NCI-H1417 treated with DMSO at 0.1 percent for 48 hours (cell line): ENCODE measurements at places on chromosomes 7 and 10.

DNA sequence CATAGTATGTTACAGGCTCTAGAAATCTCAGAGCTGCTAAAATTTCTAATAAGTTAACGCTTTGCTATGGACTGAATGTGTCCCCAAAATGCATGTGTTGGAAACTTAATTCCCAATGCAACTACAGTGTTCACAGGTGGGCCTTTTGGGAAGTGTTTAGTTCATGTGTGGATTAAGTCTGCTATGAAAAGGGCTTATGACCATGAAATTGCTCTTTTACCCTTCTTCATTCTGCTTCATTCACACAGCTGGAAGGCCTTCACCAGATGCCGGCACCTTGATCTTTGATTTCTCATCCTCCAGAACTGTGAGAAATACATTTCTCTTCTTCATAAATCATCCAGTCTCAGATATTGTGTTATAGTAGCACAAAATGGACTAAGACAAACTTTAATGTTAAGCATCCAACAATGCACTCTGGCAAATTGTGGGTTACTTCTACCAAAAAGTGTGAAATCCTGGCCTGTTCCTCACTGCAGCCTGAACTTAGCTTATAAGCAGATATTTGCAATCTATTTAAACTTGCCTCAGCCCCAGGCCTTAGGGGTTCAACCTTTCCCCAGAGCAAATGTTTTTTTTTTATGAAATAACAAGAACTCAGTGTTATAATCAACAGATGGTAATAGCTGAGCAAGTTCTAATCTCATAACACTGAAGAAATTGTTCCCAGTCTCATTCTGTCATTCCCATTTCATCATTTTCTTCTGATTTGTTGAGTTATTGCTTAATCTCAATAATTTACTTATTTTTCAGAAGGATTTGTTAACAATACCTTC lies 523.6 kb downstream of the KIF20B start:
- no peak for DNase-seq

DNA sequence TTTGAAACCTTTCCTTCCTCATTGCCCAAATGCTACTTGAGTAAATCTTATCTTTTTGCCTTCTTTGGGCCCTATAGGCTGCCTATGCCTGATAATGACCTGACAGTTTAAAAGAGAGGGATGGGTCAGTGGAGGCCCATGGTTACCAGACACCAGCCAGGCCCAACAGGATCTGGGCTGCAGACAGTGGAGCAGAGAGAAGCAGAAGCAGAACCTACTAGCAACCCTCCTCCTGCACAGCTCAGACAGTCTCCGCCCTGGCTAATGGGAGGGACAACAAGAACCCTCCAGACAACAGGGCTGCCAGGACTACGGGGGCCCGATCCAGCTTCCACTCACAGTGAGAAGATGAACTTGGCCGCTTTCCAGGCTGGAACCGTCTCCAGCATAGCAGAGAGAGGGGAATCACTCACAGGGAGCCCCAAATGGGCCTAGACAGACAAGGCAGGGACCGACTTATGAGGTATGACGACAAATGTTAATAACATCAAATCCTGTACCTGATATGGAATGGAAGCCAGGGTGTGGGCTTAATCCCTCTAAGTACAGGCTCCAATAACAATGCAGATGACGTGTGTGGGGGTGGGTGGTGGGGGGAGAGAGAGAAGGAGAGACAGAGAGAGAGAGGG lies 31.7 kb upstream of the DGKI start:
- DNase-seq: no peak

GRCh38 chr7:152624228-152624627 lies 51.7 kb downstream of the XRCC2 start:
- peak; percentile 85 for DNase-seq

GRCh38 chr7:70317356-70317755 lies 719.1 kb downstream of the AUTS2 start:
- no peak for DNase-seq

DNA sequence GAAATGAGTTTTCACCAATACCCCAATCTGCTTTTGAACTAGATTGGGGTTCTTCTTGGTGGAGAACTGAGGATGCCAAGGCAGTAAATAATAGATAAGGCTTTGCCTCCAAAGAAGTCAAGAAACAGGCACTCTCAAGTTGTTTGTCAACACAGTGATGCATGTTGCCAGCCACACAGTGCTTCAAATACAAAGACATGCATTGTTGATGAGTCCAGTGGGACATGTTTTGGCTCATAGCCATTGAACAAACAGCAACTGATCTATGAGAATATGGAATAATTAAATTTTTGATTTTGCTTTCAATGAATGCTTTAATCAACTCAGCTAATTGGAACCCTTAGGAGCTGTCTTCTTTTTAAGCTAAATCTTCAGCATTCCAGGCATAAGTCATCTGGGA lies 346.4 kb downstream of the THSD7A start:
- DNase-seq: no peak

GRCh38 chr10:2731940-2732339 lies 335.4 kb upstream of the PFKP start:
- DNase-seq: no peak

DNA sequence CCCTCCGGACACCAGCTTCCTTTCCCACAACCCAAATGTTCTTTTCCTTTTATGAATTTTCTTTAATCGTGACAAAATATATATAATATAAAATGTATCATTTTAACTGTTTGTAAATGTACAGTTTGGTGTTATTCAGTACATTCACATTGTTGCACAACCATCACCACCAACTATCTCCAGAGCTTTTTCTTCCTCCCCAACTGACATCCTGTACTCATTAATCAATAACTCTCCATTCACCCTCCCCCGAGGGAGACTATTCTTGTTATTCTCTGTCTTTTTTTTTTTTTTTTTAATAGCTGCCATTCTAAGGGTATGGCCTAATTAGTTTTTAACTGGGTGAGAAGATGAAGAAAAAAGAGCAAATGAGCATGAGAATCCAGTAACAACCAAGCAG lies 30.6 kb upstream of the ITGB1 start:
- DNase-seq: no peak

DNA sequence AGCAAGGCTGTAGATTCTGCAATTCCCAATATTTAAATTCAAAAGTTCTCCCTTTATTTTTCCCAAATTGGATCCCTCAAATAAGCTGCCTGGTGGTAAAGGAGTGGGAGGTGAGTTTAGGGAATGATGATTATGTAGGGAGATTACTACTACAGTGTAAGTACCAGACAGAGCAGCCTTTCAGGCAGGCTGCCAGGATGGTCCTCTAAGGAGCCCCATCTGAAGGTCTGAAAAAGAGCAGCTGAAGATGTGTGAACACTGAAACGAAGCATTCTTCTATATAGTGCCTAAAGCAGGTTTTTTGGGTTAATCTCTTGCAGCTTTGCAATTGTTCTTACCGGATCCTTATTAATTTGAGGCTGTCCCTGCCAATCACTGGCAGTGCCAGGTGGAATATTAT lies 84.7 kb downstream of the CREB5 start:
- DNase-seq: no peak

- no peak for DNase-seq
Measured at GRCh38 chr7:5867060-5867459, 13.5 kb upstream of the OCM start.

GRCh38 chr7:32221056-32221455 lies 150.8 kb upstream of the PDE1C start:
- no peak for DNase-seq
